ENCODE measurements at places on chromosomes 12 and 14.

- no peak for DNase-seq
Observed at GRCh38 chr12:47876440-47876960, 28.3 kb downstream of the VDR start.

DNA sequence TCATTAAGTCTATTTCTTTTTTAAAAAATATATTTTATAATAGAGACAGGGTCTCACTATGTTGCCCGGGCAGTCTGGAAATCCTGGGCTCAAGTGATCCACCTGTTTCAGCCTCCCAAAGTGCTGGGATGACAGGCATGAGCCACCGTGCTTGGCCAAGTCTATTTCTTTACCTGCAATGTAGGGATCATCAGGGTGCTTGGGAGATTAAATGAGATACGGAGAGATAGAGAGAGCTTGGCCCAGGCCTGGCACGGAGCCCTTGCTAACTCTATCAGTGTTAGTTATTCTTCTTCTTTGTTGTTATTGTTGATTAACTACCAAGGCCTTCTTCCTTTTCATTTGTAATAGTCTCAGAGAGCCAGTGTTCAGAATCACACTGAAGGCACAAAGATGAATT, 3.1 kb downstream of the CABP1 start:
- DNase-seq: no peak

GRCh38 chr14:45112896-45113781, 21.1 kb downstream of the FKBP3 start:
- no peak for DNase-seq

- peak; percentile 81 for DNase-seq
Observed at GRCh38 chr12:115323223-115323905, 639.4 kb upstream of the TBX3 start.

GRCh38 chr14:51023964-51024363, 70.9 kb downstream of the TRIM9 start:
- peak; percentile 80 for DNase-seq

- no peak for DNase-seq
Observed at GRCh38 chr12:65318186-65318685, 39.8 kb downstream of the MSRB3 start.

- no peak for DNase-seq
Observed at GRCh38 chr12:88026196-88026595, 3.0 kb downstream of the C12orf50 start.

DNA sequence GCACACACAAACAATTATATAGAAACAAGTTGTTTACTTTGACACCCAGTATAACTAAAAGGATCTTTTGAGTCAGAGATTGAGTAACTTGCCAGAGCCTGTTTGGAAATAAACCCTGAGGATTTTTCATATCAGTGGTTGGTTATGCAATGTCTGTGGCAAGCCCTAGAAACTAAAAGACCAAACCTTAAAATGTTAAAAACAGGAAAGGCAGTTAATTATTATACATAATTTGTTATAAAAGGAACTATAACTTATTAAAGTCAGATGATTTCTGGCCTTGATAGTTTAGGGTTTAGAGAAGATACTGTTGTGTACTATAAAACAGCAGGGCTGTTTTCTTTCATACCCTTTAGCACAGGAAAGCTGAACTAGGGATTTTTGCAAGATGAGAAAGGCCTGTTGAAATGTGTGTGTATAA, 44.1 kb downstream of the PSEN1 start:
- DNase-seq: peak; percentile 80

DNA sequence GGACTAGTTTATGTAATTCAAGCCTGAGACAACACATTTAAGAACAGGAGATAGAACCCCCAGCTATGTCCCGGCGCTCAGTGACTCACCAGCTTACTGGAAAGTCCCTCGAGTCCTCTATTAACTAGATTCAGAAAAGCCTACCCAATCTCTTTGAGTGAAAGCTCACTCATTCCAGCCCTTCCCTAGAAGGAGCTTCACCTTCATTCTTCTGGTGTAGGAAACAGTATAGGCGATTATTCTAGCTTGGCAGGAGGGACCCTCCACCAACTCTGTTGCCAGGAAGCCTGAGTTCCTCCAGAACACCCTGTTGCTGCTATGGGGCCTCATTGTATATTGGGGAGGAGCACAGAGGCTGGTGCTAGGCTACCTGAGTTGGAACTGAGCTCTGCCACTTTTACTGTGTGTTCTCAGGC, 57.2 kb upstream of the AEBP2 start:
- DNase-seq: peak; percentile 70

GRCh38 chr14:66281036-66281776, 205.0 kb upstream of the CCDC196 start:
- DNase-seq: peak; percentile 36

DNA sequence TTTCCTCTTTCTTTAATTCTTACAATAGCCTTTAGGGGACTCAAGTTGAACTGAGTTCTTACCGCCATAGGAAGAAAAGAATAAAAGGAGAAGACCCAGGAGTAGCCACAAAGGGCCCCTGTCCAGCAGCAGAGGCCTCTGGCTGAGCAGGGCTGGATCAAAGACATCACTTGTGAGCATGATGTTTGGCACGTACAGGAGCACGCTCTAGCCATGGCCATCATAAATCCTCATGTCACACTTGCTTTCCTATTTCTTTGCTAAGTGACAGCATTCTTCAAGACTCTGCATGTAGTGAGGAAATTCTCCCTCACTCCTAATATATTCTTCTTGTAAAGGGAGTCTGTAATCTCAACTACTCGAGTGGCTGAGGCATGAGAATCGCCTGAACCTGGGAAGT, 15.7 kb downstream of the CLEC4C start:
- DNase-seq: no peak

DNA sequence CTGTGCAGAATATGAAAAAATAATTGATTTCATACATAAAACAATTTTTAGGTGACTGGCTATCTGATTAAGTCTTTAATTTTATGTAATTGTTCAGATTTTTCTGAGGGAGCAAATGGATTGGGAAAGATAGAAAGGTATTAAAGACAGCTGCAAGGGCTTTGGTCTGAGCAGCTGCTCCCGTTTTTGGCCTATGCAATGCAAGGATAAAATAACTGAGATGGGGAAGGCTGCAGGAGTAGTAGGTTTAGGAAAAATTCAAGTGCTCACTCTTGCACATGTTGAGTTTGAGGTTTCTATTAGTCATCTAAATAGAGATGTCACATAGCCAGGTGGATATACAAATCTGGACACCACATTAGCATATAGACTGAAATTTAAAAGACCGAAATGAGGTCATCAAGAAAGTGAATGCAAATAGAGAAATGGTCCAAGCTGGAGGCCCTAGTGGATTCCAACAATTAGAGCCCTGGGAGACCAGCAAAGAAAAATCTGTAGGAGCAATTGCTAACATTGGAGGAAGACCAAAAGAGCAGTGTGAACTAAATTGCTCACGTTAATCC, 144.0 kb downstream of the PPFIA2 start:
- no peak for DNase-seq

DNA sequence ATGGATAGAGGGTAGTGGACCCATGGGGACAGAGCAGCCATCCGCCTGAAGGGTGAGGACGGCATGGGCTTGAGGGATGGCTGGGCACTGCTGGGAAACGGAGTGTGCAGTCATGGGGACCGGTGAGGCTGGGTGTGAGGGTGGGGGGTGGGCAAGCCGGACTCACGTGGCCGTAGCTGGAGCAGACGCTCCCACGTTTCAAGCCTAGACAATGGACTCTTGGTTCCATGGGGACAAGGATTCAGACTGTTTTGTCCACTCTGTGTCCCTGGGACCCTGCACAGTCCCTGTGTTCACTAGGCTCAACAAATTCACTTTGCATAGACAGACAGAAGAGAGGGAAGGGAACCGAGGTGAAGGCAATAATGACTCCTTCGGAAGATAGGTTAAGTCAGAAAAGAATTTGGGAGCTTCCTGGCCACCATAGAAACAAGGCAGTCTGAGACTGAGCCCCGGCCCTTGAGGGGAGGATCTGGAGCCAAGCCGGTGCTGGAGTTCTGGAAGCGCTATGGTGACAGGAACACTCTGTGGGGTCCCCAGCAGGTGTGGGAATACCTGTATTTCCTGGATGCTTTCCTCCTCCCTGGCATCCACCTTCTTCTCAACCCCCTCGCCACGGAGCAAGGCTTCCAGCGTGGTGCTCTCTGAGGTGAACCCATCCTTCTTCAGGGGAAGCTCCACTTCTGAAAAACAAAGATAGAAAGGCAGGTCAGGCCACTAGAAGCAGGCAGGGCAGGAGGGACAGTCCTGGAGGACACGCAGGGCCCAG, 162.5 kb downstream of the DPF3 start:
- no peak for DNase-seq

GRCh38 chr12:120835304-120835612, 68.9 kb downstream of the SPPL3 start:
- no peak for DNase-seq

GRCh38 chr12:65125247-65125646, 4.1 kb upstream of the WIF1 start:
- DNase-seq: no peak

- peak; percentile 62 for DNase-seq
Observed at GRCh38 chr12:89208661-89209096, 143.6 kb downstream of the DUSP6 start.

GRCh38 chr14:52840877-52841276, 49.5 kb upstream of the GNPNAT1 start:
- DNase-seq: peak; percentile 69

DNA sequence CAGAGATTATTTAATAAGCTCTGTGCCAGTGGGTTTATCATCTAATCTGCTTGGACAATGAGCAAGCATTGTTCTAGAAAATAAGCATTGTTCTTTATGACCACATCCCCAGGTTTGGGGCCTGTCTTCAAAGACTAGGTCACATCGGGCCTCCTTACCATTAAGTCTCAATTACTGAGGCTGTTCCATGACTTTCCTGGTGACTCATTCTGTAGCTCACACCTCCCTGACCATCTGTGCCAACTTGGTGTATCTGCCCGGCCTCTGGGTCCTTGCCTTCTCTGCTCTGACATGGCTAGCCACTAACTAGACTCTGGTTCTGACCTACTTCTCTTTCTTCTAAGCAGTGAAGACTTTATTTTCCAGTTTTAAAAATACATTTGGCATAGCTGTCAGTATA, 44.4 kb upstream of the PLEKHA5 start:
- no peak for DNase-seq

GRCh38 chr14:54653712-54654469, 87.0 kb downstream of the SAMD4A start:
- peak; percentile 81 for DNase-seq

GRCh38 chr12:88307961-88308360, 165.9 kb downstream of the TMTC3 start:
- DNase-seq: no peak

DNA sequence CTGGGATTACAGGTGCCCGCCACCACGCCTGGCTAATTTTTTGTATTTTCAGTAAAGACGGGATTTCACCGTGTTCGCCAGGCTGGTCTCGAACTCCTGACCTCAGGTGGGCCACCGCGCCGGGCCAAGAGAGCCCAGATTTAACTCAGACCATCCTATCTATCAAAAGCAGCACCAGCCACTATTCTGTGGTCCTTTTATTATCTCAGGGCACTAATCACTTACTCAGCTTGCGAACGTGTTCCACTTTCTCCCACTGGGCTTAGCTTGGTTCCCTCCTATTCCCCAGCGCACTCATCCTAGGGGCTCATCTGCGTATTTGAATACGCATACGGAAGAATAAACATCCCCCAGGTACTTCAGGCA, 16.2 kb upstream of the AACS start:
- DNase-seq: no peak

- DNase-seq: no peak
Observed at GRCh38 chr12:121490401-121491281, 90.2 kb downstream of the KDM2B start.
